Activated CD4-positive, alpha-beta memory T cell treated with anti-CD3 and anti-CD28 coated beads, Interleukin-2, amount 10 ng/mL, durations not matched to agents 7 days and 5 days (primary cell): ENCODE measurements at places on chromosomes 7 and 10. TPM values are rescaled to one million over a fixed set of nuclear protein-coding genes. Genes with fewer than 3 reads are reported as not detected.

DNAJB9 gene
- 22.7 TPM for total RNA-seq

CYP26A1 gene
- total RNA-seq, result not detected

CEP55 gene
- total RNA-seq, result 82.5 TPM

PRRT4 gene
- total RNA-seq, result not detected

ACSL5 gene
- total RNA-seq, result 55.1 TPM

SPDYE9 gene
- total RNA-seq, result not detected

SPDYE5 gene
- not detected for total RNA-seq

SLC29A4 gene
- total RNA-seq, result 0.45 TPM

BCCIP gene
- 48.8 TPM for total RNA-seq

TMEM184A gene
- not detected for total RNA-seq

HOXA13 gene
- total RNA-seq, result not detected

NAT16 gene
- total RNA-seq, result not detected

GPR15LG gene
- not detected for total RNA-seq

ICA1 gene
- 2.2 TPM for total RNA-seq

SKIDA1 gene
- total RNA-seq, result 0.38 TPM

CRPPA gene
- total RNA-seq, result 0.30 TPM

HKDC1 gene
- 4.1 TPM for total RNA-seq

SAMD9L gene
- 184 TPM for total RNA-seq

ANKRD1 gene
- not detected for total RNA-seq

TSPAN33 gene
- 0.86 TPM for total RNA-seq

CYP3A4 gene
- not detected for total RNA-seq

INPP5A gene
- 9.5 TPM for total RNA-seq

AIMP2 gene
- 21.9 TPM for total RNA-seq

ASNS gene
- 86.7 TPM for total RNA-seq

ZNF438 gene
- 6.5 TPM for total RNA-seq

NUTM2E gene
- 0.18 TPM for total RNA-seq

IGFBP3 gene
- total RNA-seq, result 12.1 TPM

LIPM gene
- not detected for total RNA-seq

ZNF777 gene
- 11.8 TPM for total RNA-seq

C10orf71 gene
- total RNA-seq, result not detected

RBP3 gene
- not detected for total RNA-seq

ALOX5 gene
- 7.5 TPM for total RNA-seq

CYP2W1 gene
- not detected for total RNA-seq

GPER1 gene
- not detected for total RNA-seq
